Amniotic stem cell (primary cell): ENCODE measurements at places on chromosomes 5 and 9.

DNA sequence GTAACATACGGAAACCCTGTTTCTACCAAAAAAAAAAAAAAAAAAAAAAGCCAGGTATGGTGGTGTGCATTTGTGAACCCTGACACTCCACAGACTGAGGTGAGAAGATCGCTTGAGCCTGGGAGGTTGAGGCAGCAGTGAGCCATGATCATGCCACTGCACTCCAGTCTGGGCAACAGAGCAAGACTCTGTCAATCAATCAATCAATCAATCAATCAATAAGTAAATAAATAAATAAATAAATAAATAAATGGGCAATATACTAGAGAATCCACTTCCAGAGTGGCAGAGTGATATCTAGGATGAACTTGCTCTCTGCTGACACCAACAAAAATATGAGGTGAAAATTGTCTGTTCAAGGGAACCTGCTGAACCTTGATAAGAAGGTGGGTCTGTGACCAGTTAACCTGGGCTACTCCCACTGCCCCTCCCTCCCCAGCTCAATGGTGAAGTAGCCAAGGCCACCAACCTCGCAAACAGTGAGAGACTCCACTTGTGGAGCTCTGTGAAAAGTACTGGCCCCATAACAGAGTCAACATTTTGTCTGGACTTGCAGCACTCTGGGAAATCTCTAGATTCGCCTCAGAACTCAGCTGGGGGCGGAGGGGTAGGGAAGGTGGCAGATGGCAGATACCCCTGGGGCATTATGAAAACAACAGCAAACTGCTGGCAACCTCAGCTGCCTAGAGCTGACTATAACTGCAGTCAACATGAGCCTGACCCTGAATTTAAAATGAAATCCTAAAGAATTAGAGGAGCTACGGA lies 163.7 kb downstream of the ROR2 start:
- DNase-seq = no peak

GRCh38 chr5:83474161-83474796 lies 2.7 kb downstream of the VCAN start:
- DNase-seq = peak; percentile 69

- DNase-seq = no peak
Observed at GRCh38 chr5:56763711-56764466, 51.5 kb upstream of the MAP3K1 start.

DNA sequence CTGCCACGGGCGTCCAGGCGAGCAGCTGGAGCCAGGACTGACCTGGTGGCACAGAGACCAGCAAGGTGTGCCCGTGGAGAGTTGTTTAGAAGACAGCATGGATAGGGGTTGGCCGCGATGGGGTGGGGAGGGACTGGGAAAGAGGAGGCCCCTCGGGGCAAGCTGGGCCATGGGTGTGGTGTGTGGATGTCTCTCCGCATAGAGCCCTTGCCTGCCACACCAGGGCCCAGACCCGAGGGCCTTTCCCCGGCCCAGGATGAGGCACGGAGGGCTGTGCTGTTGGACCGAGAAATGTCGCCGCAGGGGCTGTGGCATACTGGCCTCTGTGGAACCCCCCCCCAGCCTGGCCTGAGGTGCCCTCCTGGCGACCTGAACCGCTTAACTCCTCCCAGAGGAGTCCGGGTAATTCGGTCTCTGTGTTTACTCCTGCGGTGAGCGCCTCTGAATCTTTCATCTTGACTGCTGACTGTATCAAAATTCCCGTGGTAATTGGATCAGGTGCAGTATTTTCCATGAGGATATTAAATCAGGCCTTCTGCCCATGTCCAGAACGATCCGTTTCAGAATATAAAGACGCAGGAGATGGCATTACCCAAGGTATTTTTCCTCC lies 22.5 kb upstream of the LAMC3 start:
- no peak for DNase-seq

DNA sequence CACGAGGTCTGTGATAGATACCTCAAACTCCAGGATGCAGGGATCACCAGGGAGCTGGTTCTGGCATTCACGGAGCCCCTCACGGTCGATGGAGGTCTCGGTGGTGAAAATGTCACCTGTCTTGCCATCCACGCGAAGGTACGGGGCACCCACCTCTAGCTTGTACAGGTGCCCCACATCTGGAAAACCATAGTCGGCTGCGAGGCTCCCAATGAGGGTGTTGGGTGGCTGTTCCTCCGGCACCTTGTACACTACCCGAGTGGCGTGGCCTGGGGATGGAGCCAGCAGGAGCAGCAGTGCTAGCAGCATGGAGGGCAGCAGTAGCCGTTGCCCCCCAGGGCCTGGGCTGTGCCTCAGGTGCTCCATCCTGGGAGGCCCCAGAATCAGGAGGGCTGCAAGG lies 9.2 kb downstream of the PCDH1 start:
- DNase-seq = no peak

DNA sequence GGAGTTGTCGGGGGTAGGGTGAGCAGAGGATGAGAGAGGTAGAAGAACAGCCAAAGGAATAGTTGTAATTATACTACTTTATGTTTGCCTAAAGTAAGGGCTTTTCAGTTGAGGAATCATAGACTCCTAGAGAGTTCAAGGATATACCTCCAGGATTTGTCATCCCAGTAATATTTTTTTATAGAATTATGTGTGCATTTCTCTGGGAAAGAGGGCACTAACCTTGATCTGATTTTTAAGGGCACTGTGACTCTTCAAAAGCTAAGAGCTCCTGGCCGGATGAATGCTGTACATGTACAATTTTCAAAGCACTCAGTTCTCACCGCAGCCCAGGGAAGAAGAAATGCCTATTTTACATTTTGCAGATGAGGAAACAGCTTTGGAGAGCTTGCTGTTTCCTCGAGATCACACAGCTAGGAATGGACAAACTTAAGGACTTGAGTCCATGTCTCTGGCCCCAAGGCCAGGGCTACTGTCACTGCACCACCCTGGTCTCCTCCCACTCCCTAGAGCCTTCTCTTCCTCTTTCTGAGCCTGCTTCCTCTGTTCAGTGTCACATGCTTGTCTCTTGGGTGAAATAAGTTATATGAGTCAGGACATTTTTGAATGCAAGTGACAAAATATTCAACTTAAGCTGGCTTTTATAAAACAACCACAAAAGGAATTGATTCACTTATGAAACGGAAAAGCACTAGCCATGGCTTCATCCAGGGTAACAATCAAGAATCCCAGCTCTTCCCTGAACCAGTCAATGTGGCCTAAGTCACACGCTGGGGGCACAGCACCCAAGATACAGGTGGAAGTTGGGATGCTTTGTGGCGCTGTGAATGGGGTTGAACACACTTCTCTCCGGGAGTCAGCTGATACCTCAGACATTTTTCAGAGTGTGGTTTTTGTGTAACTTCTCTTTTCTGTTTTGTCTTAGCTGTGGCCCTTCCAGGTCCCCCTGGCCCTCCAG lies 45.7 kb upstream of the TGFBR1 start:
- no peak for DNase-seq

DNA sequence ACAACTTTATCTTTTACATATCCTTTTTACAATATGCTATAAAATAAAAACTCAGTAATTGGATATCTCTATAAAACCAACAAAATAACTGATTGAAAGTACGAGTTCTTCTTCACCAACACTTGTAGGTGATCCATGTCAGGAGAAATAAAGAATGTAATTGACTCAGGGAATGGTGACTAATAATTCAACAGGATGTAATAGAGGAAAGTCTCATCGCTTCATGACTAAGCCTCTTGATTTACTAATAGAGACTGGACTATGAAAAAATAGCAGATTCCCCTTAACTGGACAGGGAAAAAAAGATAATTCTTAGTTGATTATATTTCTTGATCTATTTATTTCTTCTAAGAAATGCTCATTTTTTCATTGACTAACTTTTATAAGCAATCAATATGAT lies 507.7 kb upstream of the PTGER4 start:
- DNase-seq = peak; percentile 22

GRCh38 chr9:73437758-73438157 lies 286.1 kb downstream of the ANXA1 start:
- DNase-seq = no peak

DNA sequence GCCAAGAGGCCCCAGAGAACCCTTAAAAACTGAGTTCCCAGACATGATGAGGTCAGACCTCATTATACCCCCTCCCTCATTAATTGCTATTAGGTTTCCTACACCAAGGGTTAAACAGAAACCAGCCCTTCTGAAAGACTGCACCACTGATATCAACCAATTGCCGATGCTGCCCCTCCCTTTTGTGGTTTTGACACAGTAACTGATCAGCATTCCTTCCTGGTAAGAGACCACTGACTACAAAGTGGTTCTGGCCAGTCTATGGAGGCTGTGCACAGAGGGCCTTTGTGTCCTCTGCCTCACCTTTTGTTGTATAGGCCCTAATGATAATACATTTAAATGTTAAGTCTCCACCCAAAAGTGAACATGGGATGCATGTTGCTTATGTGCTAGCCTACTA lies 201.5 kb downstream of the FRMD3 start:
- DNase-seq = no peak

GRCh38 chr9:114287001-114287762 lies 35.7 kb upstream of the ORM1 start:
- no peak for DNase-seq

DNA sequence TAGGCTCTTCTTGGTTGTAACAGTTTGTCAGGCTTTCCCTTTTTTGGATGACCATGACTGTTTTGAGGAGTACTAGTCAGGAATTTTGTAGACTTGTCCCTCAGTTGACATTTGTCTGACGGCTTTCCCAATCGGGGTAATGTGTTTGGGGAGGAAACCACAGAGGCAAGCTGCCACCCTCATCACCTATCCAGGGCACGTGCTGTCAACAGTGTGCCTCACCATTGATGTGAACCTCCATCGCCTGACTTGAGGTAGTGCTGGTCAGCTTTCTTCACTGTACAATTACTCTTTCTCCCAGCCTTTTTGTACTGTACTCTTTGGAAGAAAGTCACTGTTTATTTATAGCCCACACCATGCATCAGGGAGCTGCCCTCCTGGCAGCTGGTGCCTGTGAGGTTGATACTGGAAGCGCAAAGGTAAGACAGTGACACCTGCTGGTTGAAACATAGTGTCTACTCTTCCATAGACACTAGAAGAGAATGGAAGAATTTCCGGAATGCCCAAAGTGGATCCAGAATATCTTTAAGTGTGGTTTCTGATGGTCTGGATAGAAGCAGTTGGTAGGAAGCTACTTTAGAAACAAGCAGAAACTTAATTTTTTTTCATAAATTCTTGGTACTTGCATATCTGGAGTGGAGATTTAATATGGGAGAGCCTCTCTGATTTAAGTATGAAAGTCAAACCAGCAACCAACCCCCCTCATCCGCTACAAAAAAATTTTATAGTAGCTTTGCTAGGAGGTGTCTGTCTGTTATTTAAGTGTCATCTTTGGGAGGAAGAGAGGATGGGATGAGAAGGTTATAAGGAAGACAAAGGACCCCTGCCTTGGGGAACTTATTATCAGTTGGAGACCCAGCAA lies 69.3 kb downstream of the SNX30 start:
- DNase-seq = peak; percentile 24

DNA sequence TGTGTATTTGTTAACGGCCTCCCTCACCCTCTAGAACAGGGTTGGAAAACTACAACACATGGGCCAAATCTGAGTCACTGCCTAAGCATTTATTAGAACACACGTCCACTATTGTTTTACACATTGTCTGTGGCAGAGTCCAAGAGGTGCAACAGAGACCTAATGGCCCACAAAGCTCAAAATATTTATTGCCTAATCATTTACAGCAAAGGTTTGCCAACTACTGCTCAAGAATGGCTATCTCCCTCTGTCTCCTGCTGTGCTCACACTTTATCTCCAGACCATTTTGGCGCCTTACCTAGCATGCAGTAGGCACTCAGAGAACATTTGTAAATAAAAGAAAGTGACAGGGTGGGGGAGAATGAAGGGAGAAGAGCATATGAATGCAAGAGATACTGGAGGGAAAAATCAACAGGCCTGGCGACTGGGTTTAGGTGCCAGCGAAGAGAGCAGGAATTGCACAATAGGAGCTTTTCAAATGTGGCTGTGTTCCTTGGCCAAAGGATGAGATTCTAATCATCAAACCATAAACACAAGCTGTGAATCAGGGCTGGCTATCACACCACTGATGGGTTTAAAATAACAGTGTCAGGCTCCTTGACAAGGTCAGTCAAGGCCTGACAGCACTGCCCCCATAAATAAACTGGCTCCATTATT lies 80.3 kb downstream of the EPB41L4A start:
- no peak for DNase-seq

DNA sequence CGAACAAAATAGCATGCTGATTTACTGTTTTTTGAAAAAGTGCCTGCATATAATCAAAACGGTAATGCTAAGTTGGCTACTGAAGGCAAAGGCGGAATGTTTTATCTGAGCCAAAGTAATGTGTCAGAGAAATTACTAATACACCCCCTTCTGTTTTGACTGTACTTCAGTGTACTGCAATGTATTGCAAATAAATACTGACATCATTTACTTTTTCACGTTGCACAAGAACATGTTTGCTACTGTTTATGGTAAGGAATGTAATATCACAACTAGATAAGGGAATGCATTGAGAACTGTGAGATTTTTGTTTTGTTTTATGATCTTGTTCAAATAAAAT lies 813 bp upstream of the AGTPBP1 start:
- no peak for DNase-seq

GRCh38 chr9:127175319-127175715 lies 52.9 kb upstream of the ANGPTL2 start:
- DNase-seq = no peak

DNA sequence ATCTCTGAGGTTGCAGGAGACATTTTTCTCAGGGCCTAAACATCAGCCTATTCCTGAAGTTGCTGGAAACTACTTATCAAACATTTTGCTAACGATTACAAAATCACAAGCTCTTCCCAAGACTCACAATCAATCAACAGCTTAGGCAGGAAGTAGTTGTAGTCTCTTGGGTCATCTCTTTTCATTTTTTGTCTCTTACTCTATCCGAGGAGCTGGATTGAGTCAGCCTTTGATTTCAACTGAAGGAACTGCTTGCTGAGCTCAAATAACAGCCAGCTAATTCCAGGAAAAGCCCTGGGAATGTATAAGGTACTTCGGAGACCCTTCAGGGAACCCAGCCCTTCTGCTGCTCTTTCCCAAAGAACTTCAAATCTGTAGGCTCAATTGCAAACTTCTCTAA lies 398.9 kb downstream of the PLK2 start:
- no peak for DNase-seq

- no peak for DNase-seq
Observed at GRCh38 chr9:115183436-115183835, 65.5 kb upstream of the TNC start.

DNA sequence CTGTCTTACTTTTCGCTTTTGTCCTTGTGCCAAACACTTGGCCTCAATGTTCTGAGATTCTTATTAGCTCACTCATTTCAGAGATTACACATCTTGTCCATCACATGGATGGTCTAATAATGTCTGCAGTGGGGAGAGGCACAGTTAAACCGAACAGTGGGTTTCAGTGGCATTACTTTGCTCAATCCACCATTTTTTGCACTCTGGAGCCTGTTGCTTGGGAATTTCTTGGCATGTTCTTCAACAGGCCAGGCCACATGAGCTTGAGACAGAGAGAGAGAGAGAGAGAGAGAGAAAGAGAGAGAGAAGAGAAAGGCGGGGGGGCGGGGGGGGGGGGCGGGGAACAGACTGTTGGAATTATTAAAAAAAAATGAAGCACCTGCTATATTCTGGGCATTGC lies 1327.8 kb upstream of the WWC1 start:
- DNase-seq = no peak
